ENCODE measurements at places on chromosomes 16 and 17.

DNA sequence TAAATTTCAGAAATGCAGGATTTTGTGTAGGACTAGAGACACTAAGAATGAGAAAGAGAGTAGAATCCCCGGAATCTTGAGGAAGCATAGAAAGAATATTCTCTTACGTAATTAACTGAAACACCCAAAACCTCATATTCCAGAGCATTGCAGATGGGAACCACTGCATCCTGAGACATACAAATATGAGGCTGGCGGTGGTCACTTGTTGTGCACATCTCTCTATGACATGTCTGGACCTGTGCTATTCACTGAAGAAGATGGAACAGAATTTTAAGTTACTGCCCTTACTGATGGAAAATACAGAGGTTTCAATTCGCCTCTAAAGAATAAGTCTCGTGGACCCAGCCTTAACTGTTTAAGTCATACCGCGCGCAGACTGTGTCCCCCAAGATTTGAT is 806 bp downstream of the RAD51C start:
- no peak for DNase-seq

DNA sequence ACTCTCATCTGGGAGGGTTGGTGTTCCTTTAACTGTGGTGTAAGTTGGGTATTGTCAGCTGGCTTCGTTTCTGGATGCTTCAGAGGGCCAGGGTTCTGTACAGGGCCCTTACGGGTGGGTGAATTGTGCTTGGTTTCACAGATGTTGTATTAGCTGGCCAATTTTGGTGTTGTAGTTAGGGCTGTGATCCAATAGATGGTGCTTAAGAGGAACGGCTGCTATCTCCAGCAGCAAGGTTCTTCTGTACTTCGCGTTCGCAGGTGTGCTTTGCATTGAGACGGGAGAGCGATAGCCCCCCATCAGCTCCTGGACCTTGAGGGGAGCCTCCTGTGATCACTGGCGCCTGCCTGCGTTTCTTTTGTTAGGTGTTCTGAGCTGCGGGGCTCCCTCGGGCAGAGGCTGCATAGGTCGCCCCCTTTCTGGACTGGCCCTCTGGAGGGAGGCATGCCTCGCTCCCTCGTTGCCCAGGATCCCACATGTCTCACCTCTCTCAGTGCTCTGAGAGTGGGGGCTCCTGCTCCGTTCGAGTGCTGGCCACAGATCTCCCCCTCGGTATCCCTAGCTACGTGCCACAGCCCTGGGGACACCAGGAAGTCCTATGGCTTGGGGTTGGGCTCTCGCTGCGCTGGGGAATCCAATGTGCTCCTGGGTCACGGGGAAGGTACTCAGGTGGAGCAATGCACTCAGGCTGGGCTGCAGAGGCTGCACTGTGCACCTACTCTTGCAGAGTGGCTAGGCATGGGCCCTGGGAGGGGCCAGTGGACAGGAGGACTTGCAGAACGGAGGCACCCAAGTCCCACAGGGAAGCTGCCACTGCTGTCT is 837 bp upstream of the PRDM7 start:
- DNase-seq: no peak

DNA sequence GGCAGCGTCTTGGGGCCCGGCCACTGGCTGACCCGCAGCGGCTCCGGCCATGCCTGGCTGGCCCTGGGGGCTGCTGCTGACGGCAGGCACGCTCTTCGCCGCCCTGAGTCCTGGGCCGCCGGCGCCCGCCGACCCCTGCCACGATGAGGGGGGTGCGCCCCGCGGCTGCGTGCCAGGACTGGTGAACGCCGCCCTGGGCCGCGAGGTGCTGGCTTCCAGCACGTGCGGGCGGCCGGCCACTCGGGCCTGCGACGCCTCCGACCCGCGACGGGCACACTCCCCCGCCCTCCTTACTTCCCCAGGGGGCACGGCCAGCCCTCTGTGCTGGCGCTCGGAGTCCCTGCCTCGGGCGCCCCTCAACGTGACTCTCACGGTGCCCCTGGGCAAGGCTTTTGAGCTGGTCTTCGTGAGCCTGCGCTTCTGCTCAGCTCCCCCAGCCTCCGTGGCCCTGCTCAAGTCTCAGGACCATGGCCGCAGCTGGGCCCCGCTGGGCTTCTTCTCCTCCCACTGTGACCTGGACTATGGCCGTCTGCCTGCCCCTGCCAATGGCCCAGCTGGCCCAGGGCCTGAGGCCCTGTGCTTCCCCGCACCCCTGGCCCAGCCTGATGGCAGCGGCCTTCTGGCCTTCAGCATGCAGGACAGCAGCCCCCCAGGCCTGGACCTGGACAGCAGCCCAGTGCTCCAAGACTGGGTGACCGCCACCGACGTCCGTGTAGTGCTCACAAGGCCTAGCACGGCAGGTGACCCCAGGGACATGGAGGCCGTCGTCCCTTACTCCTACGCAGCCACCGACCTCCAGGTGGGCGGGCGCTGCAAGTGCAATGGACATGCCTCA is 773 bp downstream of the NTN3 start:
- no peak for DNase-seq

- DNase-seq: no peak
Measured at GRCh38 chr16:4291699-4292098, 18.9 kb upstream of the TFAP4 start.

DNA sequence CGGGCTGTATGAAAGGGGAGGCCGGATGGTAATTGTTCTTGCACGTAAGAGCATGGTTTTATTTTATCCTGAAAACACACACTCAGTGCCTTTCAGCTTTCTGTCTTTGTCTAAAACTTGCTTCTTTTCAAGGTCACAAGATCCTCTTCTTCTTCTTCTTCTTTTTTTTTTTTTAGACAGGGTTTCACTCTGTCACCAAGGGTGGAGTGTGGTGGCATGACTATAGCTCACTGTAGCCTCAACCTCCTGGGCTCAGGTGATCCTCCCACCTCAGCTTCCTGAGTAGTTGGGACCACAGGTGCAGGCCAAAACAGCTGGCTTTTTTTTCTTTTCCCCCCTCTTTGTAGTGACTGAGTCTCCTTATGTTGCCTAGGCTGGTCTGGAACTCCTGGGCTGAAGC is 15.9 kb upstream of the ZNF629 start:
- no peak for DNase-seq

GRCh38 chr17:34741967-34742366 is 162.6 kb downstream of the TMEM132E start:
- no peak for DNase-seq

DNA sequence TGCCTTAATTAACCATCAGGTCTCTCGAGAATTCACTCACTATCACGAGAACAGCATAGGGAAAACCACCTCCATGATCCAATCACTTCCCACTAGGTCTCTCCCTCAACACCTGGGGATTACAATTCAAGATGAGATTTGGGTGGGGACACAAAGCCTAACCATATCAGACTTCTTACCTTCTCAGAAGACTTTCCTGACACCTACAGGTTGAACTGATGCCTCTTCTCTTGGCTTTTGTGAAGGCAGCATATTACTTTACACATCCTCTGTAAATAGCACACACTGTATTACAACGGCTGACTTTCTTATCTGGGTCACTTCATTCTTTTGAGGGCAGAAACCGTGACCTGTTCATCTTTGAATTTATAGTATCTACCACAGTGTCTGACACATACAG is 23.6 kb downstream of the BMERB1 start:
- no peak for DNase-seq

DNA sequence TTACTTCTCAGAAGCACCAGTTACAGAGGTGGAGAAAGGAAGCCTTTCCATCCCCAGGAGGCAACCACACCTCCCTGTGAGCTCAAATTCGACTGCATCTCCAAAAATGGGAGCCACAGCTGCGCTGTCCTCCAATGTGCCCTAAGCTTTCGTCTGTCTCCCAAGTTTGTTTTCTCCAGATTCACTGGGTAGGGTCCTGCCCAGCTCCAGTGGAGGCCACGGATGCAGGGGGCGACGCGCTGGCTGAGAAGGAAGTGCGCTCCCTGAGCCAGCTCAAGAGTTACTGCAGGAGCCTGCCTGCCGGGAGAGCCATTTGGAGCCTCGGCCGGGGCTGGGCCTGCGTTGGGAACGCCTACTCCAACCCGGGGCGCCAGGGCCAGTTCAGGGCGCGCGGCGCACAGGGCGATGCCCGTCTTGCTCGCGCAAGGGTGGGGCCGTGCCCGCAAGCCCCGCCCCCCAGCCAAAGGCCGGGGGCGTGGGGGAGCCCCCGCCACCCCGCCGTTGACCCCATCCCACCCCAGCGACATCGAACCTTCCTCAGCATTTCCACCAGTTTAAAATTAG is 19.5 kb downstream of the SIAH1 start:
- DNase-seq: peak; percentile 91

Measured in left hindlimb (tissue), 1 donor.